ENCODE measurements at places on chromosomes 1 and 21.

- DNase-seq: no peak
These were observed 646.2 kb downstream of the ADGRL2 start for GRCh38 chr1:82446955-82447354.

- DNase-seq: no peak
These were observed 91.2 kb downstream of the TGFB2 start for GRCh38 chr1:218436346-218436745.

DNA sequence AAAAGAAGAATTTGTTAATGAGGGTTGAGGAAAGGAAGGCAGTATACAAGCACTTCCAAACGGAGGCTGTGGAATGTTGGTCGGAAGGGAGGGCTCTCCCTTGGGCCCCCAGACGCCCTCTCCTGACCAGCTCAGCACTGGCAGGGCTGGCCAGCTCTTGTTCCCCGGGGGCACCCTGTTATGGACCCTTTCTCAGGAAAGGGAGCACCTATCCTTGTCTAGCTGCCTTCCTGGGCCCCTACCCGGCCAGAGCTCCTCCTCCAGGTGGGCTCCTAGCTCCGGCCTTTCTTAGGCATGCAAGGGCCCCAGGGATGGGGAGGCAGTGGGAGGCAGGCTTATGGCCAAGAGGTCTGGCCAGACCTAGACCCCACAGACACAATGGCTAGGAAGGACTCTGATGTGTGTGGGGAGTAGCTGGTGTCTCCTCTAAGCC is 926 bp downstream of the BLACAT1 start:
- no peak for DNase-seq

DNA sequence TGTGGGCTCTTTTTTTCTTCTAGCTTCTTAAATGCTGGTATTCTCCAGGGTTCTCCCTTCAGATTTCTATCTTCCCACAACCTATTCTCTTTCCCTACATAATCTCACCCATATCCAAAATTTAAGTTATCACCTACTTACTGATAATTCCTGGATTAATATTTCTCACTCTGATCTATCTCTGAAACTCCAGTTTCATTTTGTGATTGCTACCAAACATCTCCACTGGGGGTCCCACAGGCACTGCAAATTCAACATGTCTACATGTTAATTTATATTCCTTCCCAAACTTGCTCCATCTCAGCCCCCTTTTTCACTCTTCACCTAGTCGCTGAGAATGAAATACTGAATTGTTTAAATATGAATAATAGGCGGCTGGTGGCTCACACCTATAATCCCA is 9.9 kb upstream of the C1orf141 start:
- no peak for DNase-seq

GRCh38 chr1:172254521-172255222 is 165.8 kb upstream of the C1orf105 start:
- no peak for DNase-seq

DNA sequence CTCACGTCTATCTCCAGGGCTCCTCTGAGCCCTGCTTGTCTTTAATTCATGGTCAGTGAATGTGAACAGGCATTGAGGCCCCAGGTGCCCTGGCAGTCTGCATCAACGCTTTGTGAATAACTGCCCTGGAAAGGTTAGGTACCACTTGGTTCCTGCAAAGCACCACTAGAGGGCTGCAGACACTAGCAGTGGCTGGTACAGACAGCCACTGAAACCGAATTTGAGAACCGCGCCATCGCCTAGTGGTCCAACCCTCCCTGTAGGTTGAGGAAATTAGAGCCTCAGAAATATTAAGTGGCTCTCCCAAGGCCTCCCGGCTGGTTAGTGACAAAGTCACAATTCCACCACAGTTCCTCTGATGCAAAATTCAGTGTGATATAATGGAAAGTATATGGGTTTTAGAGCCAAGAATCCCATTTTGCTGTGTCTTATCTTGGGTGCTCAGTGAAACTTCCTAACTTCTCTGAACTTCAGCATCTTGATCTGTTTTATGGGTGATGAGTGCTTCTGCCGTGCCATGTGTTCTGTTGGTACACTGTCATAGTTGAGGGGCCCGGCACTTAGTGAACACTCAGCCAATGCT is 46.2 kb upstream of the BCL9 start:
- DNase-seq: peak; percentile 68

DNA sequence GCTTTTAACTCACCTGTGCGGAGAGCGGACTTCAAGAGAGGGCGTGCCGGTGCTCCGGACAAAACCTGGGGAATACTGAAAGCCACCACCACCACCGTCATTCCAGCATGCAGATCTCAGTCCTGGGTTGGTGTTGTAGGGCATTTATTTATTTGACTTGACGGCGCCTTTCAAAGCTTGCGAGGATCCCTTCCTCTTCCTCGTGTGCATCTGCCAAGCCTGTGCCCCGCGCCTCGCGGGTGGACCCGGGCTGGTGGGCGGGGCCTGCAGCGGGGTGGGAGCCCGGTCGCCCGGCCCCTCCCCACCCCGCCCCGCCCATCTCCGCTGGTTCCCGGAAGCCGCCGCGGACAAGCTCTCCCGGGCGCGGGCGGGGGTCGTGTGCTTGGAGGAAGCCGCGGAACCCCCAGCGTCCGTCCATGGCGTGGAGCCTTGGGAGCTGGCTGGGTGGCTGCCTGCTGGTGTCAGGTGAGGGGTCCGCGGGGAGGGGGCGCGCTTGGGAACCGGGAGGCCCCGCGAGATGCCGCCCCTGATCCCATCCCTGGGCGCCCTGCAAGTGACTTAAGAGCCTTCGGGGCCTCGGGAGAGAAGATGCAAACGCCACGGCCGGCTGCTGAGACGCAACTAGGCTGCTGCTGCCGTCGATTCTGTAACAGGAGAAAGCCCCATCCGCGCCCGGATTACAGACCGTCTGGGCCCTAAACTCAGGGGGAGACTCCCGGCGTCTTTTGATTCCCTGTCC is at the start of gene IL10RB:
Gene IL10RB, plus strand, starts transcription at position 318 of the 739 bp plus-strand sequence. Its CDS starts 99 bp downstream, at position 417.
- DNase-seq: peak; percentile 72

GRCh38 chr1:217049721-217050120 is 326.5 kb upstream of the ESRRG start:
- DNase-seq: no peak

DNA sequence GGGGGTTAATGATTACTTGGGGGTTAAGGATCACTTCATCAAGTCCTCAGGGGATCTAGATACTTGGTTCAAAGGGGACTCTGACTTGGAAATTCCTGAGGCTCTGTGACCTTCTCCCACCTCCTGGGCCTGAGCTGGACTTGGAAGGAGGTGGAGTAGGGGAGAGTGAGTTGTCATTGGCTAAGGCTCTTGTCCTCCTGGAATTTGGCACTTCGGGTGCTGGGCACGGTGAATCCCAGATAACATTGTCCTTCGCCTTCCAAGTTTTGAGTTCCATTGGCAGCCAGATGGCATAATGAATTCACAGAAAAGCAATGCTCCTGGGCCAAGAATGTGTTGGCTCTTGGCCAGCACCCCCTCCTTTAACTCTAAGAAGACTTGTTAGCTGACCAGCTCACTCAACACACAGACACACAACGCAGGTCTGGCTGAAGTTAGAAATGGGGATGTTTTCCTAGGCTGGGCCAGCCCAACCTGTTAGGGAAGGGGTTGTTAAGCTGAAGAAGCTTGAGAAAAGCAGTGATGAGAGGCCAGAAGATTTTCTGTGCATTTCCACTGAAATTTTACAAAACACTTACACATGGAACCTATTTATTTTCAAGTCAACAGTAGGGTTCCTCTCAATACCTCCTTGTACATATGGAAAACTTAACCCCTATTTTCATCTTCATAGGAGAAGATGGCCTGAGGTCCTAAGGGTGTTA is 29.7 kb downstream of the SLC26A9 start:
- no peak for DNase-seq

GRCh38 chr1:107626073-107626796 is 338.7 kb downstream of the VAV3 start:
- DNase-seq: no peak

DNA sequence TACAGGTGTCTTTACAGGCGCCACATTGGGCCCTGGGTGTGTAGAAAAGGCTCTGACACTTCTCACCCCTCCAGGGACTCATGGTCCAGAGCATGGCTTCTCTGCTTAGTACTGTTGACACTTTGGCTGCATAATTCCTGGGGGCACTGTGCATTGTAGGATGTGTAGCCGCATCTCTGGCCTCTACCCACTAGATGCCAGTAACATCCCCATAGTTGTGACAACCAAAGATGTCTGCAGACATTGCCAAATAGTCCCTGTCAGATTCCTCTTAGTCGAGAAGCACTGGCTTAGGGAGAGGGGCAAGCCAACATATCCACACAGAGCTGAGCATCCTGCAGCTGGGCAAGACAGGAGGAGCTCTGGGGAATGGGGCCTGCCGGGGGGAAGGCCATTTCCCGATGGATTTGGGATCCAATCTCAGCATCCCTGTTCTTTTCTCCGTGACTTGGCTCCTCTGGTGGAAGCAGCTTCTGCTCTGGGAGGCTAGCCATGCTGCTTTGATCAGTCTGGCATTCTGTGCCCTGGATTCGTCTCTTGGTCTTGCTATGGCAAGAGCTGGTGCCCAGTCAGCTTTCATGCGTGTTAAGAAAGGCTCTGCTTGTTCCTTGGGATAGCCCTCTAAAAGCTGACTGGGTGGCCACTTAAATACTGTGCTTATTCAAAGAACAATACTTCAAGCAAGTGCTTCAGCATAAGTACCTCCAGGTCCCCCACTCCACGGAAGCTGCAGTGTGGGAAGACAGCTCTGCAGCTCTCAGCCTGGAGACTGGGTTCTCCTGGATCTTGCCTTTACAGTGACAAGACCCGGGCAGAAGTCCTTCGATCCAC is 38.3 kb upstream of the SCMH1 start:
- no peak for DNase-seq

DNA sequence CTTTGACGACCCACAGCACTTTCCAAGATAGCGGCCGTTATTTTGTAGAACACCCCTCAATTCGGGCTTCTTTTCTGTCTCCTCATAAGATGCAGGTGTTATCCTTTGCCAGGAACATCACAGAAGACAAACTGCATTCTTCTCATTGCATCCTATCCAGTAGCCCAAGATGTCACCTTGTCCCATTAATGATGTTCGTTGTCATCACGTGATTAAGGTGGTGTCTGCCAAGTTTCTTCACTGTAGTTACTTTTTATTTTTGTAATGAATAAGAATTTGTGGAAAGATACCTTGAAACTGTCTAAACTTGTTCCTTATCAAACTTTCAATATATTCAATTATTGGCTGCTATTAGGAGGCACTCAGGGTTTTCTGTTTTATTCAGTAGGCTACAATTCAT is 39.4 kb downstream of the GNG4 start:
- no peak for DNase-seq

GRCh38 chr1:167136191-167136614 is 42.3 kb downstream of the STYXL2 start:
- no peak for DNase-seq

GRCh38 chr1:57824535-57824934 is 400.7 kb upstream of the DAB1 start:
- no peak for DNase-seq

- DNase-seq: no peak
These were observed 11.5 kb downstream of the TRAPPC3 start for GRCh38 chr1:36137776-36138175.

- no peak for DNase-seq
These were observed 483.9 kb downstream of the PTPRC start for GRCh38 chr1:199122532-199123311.

DNA sequence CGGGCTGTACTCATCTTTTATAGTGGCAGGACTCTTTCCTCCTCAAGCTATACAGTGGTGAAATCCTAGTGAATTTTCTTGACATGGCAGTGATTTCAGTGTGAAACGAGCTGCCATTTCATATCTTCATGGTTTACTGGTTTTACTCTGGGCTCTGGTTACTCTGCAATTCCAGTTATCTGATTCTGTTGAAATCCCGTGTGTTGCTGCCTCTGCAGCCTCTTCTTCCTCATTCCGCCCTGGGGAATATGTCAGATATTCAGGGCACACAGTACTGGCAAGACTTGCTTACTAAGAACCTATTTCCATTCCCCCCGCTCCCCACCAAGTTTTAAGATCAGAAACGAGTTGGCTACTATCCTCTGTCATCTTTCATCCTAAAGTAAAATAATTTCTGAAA is 7.9 kb upstream of the OR2B11 start:
- DNase-seq: no peak

DNA sequence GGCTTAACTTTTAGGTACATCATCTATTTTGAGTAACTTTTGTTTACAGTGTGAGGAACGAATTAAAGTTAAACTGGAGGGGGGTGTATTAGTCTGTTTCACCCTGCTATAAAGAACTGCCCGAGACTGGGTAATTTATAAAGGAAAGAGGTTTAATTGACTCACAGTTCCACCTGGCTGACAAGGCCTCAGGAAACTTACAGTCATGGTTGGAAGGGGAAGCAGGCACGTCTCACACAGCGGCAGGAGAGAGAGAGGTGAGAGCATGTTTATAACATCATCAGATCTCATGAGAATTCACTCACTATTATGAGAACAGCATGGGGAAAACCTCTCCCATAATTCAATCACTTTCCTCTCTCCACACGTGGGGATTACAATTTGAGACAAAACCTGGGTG is 31.9 kb upstream of the TMEM52 start:
- no peak for DNase-seq

- peak; percentile 43 for DNase-seq
These were observed 7.3 kb downstream of the F11R start for GRCh38 chr1:161013488-161014230.

DNA sequence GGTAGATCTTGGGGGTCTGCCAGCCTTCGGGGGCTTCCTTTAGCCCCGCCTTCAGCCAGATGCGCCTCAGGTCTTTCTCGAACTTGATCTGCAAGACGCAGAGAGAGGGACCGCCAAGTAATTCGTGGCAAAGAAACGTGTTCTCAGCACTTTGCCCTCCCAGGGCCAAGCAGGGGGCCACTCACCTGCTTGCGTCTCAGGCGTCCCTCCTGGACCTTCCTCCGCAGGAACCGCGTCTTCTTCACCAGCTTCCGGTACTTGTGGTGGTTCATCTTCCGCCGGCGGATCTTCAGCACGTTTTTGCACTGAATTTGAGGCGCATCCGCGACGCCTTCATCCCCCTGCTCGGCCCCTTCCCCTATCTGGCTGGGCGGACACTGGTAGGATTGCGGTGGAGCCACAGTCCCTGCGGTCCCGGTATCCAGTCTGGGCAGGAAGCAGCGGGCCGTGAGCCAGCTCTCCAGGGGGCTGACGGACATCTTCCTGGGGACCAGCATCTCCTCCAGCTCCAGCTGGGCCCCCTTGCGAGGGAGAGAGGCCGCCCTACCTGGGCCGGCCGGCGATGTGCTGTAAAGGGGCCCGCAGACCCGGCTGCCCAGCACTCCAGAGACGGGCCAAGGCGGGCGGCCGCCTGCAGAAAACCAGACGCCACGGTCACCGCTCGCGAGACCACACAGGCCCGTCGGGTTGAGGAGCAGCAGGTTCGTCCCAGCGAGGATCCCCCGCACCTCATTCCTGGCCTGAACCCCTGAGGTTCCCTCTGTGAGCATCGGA is 1.0 kb downstream of the AURKAIP1 start:
- DNase-seq: no peak

GRCh38 chr1:34590211-34590623 is 164.6 kb upstream of the GJB5 start:
- no peak for DNase-seq

DNA sequence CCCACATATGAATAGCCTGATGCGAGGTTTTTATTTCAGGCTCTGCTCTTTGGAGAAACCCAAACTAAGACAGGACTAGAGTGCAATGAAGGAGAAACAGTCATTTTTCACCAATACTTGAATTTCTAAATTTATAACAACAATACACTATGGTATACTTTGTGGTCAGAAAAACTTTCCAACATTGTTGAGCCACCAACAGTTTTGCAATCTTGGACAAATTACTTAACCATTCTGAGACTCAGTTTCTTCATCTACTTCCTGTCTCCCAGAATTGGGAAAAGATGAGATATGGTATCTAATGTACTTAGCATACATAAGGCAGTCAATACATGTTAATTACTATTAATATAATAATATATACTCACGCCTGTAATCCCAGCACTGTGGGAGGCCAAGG is 519.8 kb upstream of the PLXNA2 start:
- no peak for DNase-seq

- DNase-seq: no peak
These were observed 68.7 kb upstream of the FAM3B start for GRCh38 chr21:41247561-41248545.

All from activated T-cell treated with anti-CD3 and anti-CD28 coated beads, Interleukin-2, amount 50 U/mL, for 4 hours (primary cell).